ENCODE measurements at places on chromosomes 12 and 14.

DNA sequence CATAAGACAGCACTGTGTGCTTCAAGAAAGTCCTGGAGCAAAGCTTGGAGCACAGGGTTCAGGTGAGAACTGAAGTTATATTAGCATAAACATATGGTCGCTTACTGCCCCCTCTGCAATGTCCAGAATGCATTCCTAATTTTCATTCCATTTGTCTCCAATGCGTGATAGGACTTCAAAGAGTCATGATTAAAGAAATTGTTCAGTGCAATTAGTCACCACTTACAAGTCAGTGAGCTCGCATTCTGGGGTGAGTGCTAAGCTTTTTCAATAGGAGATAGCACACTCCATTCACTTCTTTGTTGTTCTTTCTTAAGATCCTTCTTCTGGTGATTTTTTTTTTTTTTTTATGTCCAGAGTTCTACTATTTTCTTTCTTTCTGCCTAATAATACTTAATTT lies 398.4 kb downstream of the SYT1 start:
- DNase-seq: no peak

GRCh38 chr12:30902001-30902400 lies 24.5 kb upstream of the TSPAN11 start:
- DNase-seq: no peak

DNA sequence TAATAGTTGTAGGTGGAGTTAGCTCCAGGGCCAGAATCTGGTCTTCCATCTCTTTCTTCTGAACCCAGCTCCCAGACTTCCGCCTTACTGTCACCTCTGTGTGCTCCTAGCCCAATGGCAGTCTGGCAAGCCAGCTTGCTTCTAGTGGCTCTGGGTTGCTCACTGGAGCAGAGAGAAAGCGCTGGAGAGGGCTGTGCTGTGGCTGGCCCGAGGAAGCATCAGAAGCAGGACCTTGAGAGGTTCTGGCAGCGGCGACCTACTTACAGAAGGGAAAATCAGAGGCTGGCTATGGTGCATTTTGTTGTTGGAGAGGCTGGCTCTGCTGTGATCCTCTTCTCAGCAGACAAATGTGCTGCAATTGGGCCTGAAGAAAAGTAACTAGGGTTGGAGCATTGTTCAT lies 28.6 kb downstream of the KCNA5 start:
- no peak for DNase-seq

DNA sequence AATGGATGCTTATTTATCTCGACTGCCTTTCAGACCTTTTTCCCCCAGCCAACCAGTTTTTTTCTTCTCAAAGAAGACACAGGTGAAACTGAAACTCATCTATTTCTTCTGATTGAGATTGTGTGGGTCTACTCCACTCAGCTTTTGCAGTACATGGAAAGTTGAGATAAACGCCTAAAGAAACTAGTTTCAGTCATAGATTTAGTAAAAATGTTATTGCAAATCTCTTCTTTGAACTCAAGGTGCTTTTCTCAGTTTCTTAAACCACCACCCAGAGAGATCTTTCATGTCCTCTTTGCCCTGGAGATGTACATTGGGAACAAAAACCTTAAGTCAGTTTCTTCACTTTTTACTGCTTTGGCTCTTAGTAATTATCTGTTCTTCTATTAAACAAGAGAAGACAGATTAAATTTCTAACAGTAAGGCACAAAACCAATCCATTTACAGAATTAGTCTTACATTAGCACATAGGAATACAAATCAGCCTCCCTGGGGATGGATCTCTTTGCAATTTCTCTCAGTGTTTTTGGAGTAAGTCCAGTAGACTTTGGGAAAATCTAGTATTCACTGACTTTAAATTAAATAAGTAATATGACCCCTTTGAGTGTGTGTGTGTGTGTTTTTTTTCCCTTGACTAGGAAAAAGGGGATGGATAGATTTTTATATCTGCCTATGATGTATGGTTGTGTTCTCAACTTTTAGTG lies 11.6 kb downstream of the FBXW8 start:
- DNase-seq: no peak

DNA sequence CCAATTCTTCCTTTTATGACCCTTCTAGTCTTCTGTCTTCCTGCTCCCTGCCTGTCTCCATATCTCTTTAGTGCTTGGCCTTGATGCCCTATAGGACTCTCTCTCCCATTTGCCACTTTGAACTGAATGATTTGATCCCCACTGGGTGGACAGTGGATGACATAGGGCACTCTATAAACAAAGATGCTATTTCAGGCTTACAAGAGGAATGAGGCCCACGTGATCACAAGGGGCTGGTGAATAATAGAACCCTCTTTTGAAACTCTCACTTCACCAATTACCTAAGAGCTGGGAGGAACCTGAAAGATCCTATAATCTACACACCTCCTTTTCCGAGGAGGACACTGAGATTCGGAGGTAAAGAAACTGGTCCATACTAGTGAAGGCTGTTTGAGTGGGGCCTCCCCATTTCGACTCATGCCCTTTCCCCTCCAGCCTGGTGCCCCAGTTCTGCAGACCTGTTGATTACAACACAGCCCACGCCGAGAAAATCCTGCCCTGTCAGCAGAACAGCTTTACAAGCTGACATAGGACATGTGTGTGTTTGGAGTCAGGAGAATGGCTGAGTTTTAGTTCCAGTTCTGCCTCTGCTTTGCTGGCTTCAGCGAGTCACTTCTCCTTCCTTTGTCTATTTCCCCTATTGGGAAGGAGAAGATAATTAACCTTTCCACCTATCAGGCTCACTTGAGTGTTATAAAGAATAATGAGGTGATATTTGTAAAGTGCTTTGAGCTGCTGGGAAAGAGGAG lies 400.3 kb downstream of the ZFP36L1 start:
- DNase-seq: no peak

DNA sequence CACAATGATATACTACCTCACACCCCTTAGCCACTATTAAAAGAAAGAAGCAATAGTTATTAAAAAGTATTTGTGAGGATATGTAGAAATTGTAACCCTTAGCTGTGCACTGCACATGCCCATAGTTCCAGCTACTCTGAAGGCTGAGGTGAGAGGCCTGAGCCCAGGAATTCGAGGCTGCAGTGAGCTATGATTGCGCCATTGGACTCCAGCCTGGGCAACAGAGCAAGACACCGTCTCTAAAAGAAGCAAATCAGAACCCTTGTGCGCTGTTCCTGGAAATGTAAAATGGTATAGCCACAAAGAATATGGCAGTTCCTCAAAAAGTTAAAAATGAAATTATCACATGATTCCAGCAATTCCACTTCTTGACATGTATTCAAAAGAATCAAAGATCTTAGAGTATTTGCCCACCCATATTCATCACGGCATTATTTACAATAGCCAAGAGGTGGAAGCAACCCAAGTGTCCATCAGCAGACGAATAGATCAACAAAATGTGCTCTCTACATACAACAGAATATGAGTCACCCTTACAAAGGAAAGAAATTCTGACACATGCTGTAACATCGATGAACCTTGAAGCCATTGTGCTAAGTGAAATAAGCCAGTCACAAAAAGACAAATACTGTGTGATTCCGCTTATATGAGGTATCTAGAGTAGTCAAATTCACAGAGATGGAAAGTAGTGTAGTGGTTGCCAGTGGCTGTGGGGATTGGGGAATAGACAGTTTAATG lies 23.7 kb upstream of the YLPM1 start:
- no peak for DNase-seq

GRCh38 chr14:55851301-55851700 lies 266.9 kb upstream of the PELI2 start:
- DNase-seq: no peak

Measured in GOT3 (cell line).